ENCODE measurements at places on chromosomes 5 and 9.

DNA sequence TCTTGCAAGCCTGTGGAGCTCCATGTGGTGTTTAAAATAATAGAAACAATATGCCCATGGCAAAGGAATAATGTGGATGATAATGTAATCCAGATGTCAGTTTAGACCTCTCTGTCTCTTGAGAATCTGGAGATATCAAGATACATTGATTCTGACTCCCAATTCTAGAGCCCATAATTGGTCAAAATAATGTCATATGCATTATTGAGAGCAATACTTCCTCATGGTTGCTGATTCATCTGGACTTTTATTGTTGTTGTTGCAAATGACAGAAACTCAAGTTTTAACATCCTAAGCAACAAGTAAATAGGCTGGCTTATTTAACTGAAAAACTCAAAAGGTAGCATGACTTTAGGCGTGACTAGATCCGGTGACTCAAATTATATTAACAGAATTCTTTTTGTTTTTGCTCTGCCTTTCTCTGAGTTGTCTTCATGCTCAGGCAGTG lies 152.1 kb downstream of the PCSK1 start:
- no peak for DNase-seq

DNA sequence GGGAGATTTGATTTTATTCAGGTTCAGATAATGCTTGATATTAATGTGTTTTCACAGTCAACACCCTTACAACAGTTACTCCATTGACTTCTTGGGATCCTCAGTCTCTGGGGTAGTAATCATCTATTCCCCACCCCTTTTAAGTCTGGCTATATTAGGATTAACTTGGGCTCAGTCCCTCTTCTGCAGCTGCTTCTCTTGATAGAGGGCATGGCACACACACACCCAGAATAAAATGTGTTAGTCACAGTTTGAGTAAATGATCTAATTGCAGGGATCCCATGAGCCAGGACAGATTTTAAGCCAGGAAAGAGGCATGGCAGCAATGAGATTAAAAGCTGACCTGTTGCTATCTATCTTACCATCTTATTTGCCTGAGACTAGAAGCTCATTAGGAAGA lies 53.7 kb upstream of the VLDLR start:
- DNase-seq, result no peak

- DNase-seq, result no peak
Observed at GRCh38 chr9:125631391-125632085, 75.5 kb downstream of the MAPKAP1 start.

GRCh38 chr5:37637165-37637845 lies 202.5 kb downstream of the GDNF start:
- no peak for DNase-seq

- no peak for DNase-seq
Observed at GRCh38 chr5:24765219-24765618, 120.4 kb upstream of the CDH10 start.

DNA sequence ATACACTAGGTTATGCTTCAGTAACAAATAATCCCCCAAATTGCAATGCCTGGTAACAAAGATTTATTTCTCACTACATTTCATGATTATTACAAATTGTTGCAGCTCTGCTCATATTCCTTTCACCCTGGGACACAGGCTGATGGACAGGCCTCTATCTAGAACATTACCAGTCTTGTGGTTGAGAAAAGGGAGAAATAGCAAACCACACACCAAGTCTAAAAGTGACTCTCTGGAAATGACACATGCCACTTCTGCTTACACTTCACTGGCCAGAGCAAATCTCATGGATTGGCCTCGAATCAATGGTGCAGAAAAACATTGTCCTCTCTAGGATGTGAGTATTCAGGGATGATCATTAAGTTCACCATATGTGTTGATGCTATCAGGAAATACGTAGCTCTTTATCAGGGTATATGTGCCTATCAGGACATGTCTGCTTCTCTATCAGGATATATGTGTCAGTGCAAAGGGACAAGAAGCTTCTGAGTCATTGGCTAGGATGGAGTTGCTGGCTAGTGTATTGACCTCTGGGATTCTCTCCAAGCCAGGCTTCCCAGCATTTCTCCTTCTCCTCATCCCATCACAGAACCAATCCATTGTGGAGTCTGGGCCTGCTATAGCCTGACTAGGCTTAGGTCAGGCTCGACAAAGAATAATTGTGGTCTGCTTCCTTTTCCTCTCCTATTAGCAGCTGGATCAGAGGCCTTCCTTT lies 91.1 kb upstream of the CEP78 start:
- no peak for DNase-seq

DNA sequence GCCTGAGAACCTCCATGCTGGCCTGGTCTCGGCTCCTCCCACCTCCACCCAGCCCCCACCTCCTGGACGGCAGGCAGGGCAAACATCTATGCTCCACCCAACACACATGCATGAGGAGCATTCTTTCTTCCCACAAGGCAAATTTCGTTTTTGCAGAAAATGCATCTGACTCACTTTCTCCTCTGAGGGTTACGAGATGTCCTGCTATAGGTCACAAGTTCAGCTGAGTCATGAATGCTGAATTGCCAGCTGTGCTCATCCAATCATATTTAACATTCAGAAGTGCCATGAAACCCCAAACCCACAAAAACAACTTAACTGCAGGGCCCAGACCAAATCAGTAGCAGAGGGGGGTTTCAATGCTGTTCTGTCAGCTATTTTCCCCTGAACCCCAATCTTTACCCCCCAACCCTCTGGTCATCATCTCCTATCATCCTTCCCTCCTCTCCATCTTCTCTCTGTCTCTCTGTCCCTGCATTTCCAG lies 39.0 kb upstream of the OSMR start:
- no peak for DNase-seq

DNA sequence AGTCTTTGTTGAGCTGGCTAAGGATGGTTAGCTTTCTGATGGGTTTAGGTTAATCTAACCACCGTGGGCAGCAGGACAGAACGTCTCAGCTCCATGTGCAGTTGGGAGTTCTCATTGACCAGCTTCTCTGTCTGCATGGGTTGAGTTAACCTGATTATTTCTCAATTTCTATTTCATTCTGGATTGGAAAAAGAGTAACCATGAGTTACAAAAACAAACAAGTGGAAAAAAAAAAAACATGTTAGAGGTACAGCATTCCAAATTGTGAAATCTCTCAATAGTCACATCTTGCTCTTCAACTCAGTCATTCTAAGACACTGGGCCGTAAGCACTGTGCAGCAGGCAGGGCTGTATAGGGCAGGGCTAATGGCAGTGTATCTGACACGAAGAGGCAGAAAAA lies 343.7 kb upstream of the KLF4 start:
- DNase-seq, result no peak

DNA sequence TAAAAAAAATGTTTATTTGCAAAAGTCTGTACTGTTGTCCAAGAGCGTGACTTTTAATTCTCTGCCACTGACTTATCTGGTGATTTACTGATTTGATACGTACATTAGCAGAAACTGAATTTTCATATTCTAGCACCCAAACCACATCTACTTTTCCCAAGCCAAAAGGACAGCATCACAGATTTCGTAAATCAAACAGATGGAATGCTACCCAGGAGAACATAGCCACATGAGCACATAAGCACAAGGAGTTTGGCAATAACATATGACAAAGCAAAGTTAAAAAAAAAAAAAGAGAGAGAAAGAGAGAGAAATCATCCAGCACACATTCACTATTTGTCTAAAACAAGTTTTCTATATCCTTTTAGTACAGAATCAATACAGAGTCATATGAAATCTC lies 83.7 kb downstream of the HINT1 start:
- DNase-seq, result no peak

DNA sequence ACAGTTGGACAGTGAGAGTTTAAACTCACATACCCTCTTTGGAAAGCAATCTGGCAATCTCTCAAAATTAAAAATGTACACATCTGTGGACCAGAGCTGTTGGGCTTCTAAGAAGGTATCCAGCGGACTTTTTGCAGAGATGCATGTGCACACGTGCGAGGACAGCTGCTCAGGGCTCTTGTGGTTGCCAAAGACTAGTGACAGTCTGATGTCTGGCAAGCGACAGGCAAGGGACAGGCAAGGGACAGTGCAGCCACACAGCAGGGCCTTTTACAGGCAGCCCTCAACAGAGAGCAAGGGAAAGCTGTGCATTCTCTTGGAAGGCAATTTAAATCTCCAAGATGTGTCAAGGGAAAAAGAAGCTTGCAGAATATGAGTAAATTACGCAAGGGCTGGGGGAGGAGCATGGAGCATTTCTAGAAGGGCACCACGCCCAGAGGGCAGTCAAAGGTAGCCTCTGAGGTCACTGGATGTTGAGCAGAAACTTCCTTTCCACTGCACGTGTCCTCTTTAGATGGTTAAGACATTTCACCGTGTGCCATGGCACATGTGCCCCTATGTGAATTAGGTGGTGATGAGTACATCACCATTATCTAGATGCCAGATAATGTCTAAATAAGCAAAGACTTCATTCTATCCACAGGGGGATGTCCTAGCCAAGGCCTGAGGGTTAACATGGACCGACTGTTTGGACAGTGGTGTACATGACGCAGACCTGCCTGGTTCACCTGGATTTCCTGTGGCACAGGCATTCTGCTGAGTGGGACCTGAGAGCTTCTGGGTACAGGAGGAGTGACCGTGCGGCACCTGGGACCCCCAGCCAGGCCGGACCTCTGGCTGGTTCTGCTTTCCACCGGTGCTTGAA lies 9.1 kb downstream of the GFPT2 start:
- no peak for DNase-seq

DNA sequence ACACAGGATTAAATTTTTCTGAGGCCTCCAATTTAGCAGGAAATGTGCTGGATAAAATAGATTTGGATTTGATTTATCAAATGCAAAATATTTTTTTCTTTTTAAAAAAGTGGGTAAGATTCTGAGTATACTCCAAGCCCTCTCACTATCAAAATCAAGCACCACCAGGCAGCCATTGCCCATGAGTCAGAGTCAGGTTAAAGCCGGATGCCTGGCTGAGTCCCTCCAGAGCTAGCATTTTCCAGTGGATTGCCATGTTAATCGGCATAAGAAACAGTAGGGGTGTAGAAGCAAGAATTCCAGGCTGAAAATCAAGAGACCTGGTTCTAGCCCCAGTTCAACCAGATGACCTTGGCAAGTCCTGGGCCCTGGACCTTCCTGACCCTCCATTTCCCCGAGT lies 85.3 kb downstream of the FAM114A2 start:
- no peak for DNase-seq

DNA sequence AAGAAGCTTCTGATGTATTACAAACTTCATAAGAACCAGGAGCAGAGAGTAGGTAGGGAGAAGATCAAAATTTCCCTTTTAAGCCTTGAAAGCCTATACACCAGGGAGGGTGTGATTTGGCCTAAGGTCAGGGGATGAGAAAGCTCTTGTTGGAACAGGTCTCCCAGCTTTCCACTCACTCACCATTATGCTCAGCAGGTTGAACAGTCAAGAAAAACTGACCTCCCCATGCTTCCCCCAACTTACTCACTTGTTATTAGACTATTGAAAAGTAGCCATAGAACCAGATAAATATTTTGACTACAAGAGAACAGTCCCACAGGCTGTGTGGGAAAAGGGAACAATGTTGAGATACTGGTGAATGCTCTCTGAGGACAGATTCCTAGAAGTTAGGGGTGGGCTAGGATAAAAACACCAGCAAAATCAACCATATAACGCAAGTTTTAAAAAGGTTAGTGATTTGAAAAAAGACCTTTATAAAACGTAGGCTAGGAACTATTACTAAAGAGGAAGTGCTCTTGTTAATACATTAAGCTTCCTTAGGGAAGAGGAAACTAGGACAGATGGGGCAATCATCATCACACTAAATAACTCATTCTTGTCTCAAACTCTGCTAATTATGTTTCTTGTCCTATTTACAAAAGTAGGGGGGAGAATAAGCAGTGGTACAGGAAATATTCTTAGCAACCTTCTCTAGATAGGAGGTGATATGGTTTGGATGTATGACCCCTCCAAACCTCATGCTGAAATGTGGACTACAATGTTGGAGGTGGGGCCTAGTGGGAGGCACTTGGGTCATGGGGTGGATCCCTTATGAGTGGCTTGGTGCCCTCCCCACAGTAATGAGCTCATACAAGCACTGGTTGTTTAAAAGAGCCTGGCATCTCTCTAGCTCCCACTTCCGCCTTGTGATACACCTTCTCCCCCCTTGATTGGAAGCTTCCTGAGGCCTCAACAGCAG lies 31.0 kb downstream of the PCDHGC5 start:
- no peak for DNase-seq

- DNase-seq, result no peak
Observed at GRCh38 chr9:123590499-123590898, 234.5 kb downstream of the CRB2 start.

DNA sequence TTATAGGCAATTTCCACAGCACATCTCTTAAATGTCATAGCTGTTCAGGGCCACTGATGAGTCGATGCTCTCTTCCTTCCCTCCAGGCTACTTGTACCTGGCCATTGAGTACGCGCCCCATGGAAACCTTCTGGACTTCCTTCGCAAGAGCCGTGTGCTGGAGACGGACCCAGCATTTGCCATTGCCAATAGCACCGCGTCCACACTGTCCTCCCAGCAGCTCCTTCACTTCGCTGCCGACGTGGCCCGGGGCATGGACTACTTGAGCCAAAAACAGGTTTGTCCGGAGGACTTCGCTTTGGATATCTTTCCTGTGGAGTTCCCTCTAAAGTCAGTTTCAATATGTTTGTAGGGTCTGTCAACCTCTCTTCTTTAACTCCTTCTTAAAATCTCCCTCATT lies 84.3 kb downstream of the EQTN start:
- no peak for DNase-seq

DNA sequence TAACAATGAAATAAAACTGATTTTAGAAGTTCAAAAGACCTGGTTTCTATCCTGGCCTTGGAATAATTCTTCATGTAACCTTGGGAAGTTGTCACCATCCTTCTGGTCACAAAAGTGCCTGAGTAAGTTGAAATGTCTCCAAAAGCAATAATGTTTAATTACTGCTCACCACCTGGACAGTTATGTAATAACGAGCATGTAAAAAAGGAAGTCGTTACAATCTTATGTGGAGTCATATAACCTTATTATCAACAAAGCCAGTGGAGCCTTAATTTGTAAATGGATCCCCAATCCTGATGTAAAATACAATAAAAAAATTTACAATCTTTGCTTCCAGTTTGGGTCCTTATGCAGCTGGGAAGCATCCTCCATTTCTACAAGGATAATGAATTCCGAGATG lies 64.2 kb upstream of the GPR151 start:
- no peak for DNase-seq

- DNase-seq, result no peak
Observed at GRCh38 chr9:9257999-9258498, 1354.8 kb downstream of the PTPRD start.

GRCh38 chr9:18194316-18194715 lies 279.6 kb upstream of the ADAMTSL1 start:
- DNase-seq, result no peak

DNA sequence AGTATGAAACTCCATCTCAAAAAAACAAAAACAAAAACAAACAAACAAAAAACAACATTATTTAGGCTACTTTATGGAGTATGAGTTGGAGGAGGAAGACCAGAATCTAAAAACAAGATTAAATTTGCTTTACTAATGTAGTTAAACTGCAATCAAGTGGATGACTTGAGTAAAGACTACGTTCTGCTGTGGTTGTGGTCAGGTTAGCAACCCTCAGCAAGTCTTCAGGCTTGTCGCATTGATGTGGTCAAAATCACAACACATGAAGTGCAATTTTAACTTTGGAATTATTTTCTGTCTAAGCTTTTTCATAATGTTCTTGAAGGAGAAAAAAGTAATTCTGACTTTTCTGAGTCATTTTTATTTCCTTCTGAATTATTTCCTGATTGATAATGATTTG lies 43.1 kb downstream of the PDE6A start:
- no peak for DNase-seq

GRCh38 chr5:181260720-181261319 lies at the start of gene TRIM52:
TRIM52 (minus strand) TSS chr5:181261143; CDS start chr5:181260813, 330 bp downstream.
- DNase-seq, result no peak

All from stimulated activated naive CD4-positive, alpha-beta T cell (primary cell).